CD4-positive, alpha-beta T cell treated with Interleukin-6 for 4 hours (primary cell): ENCODE measurements at places on chromosomes 13 and 19.
A peak's percentile ranks its signal among the peaks of the same experiment; 100 is the strongest.

- no peak for DNase-seq
Observed at GRCh38 chr19:38765214-38765613, 8.1 kb downstream of the LGALS7 start.

GRCh38 chr19:10887616-10888367 is 16.4 kb downstream of the CARM1 start:
- no peak for DNase-seq

GRCh38 chr19:31357315-31357673 is 8.1 kb upstream of the TSHZ3 start:
- DNase-seq = no peak

DNA sequence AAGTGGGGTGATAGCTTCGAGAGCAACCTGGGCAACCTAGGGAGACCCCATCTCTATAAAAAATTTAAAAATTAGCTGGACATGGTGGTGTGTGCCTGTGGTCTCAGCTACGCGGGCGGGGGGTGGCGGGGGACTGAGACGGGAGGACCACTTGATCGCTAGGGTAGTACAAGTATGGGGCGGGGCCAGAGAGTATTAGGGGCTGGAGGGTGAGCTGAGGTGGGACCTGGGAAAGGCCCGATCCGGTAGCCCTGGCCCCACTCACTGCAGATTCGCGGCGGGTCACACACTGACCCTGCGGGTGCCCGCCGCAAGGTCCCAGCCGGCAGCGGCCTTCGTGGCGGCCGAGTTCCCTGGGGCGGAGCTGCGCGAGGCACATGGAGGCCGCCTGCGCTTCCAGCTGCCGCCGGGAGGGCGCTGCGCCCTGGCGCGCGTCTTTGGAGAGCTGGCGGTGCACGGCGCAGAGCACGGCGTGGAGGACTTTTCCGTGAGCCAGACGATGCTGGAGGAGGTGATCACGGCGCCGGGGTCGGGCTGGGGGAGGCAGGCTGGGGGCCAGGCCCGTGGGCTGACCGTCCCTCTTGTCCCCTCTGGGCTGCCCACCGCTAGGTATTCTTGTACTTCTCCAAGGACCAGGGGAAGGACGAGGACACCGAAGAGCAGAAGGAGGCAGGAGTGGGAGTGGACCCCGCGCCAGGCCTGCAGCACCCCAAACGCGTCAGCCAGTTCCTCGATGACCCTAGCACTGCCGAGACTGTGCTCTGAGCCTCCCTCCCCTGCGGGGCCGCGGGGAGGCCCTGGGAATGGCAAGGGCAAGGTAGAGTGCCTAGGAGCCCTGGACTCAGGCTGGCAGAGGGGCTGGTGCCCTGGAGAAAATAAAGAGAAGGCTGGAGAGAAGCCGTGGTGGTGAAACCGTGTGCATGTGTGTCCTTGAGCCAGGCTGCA is 2.0 kb upstream of the ARHGAP45 start:
- peak; percentile 82 for DNase-seq

- no peak for DNase-seq
Observed at GRCh38 chr13:57569986-57570385, 61.6 kb upstream of the PCDH17 start.

- DNase-seq = no peak
Observed at GRCh38 chr19:49061445-49061844, 3.2 kb downstream of the NTF4 start.

DNA sequence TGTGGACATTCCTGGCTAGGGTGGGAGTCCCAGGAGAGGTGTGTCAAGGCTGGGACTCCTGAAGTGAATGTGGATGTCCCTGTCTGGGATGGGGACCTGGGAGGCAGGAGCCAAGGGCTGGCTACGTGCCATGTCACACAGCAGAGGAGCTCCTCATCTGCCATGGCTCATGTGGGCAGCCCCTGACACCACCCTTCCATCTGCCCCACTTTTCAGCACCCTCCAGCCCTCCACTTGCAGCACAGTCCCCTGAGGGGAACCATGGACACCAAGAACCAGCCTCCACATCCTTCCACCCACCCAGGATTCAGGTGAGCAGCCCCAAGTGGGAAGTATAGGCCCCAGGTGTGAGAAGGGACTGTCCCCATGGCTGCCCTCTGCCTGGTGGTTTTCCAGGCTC is 1.7 kb downstream of the ZNF446 start:
- DNase-seq = no peak

GRCh38 chr19:33368074-33368864 is 5.2 kb upstream of the CEBPG start:
- DNase-seq = no peak

GRCh38 chr19:32442650-32443049 is 37.1 kb downstream of the DPY19L3 start:
- no peak for DNase-seq

DNA sequence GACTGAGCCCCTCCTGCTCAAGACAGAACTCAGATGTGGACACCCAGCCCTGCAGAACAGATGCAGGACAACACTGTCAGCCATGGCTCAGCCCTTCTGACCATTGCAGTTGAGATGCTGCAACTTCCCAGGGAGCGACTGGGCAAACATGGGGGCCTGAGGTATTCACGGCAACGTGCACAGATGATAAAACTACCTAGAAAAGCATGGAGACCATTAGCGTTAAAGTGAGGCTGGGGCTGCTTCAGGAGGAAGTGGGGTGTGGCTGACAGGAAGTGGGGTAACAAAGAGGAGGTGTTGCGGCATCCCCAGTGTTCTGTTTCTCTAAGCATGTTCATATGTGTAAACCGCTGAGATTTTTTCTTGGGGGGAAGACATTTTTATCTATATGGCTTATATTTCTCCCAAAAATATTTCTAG is 1.3 kb upstream of the SIGLEC9 start:
- DNase-seq = peak; percentile 69

DNA sequence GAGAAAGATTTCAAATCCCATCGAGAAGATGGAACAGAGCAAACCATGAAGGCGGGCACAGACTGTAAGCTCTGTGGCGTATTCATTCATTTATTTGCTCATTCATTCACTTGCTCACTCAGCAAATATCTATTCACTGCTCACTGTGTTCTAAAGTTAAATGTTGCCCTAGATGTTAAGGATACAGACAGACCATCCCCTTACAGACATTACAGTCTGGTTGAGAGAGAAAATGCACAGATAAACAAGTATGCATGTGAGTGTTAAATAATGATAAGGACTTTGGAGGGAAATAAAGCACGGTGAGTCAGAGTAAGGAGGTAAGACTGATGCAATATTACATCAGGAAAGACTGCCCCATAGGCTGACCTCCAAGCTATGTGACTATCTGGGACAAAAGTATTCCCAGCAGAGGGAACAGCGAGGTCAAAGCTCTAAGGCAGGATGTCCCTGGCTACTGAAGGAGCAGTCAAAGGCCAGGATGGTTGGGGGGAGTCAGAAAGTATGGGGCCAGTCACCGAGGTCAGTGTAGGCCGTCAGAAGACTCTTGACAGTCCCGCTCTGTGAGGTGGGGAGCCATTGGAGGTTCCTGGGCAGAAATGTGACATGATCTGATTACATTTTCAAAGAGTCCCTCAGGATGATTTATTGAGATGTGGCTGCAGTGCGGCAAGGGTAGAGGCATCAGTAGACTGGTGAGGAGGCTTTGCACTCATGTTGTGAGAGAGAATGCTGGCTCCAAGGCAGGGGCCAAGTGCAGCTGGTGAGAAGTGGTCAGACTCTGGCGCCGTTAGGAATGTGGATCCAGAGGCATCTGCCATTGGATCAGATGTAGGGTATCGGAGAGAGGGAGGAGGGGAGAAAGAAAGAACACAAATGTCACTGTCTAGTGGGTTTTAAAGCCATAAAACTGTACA is 37.9 kb downstream of the MBNL2 start:
- no peak for DNase-seq

DNA sequence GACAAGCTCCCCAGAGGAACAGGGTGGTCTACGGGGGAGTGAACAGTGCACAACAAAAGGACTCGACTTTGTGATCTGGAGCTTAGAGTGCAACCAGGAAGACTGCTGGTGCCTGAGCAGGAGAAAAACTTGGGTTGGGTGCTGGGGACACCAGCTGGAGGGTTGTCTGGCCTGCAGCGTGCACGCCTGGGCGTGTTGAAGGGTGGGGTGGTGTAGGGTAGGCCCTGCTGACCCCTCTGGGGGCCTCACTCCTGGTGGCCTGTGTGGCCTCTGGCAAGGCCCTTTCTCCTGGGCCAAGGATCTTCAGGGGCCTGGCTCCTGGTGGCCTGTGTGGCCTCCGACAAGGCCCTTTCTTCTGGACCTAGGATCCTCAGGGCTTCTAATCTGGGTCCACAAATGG is 4.7 kb upstream of the RSPH6A start:
- no peak for DNase-seq

DNA sequence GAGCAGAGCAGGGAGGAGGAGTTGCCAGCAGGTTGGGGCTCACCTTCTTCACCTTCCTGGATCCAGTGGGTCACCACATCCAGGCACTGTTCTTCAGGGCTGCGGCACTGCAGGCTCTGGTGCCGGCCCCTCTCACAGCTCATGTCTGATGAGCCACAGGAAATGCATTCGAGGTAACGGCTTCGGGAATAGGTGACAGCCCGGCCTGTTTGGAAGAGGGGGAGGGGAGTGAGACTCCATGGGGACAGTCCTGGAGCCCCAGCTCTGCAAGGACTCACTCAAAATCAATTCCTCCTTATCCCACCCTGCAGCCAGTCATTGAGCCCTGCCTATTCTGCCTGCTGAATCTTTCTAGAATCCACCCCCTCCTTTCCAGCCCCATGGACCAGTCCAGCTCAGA is 13.5 kb downstream of the PLAUR start:
- no peak for DNase-seq

GRCh38 chr19:51158474-51159129 is 16.5 kb downstream of the SIGLEC7 start:
- DNase-seq = peak; percentile 79

- no peak for DNase-seq
Observed at GRCh38 chr19:58046856-58047255, 12.2 kb upstream of the ZNF135 start.

DNA sequence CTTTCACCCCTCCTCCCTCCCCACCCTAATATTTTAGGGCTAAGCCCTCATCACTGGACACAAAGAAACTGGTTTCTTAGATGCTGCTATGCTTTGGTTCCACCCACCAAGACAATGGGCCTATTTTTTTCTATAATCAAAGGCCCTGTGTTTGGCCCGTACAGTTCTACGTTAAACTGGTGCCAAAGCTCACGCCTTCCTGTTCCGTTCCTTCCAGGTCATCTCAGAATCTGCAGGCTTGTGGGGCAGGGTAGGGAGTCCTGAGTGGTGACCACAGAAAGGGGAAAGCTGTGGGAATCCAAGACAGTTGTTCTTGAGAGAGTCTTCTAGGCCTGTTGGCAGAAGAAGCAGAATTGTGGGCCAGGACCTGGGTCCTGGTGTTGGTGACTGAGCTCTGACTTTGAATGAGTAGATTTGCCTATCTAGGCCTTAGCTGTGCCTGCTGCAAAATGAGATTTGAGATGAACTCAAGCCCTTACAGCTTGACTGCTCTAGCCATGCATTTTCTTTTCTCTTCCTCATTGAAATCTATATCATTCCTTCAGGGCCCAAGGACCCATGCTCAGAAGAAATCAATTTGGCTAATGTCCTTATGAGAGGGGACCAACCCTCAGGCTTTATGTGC is 19.1 kb upstream of the CXCL17 start:
- no peak for DNase-seq

DNA sequence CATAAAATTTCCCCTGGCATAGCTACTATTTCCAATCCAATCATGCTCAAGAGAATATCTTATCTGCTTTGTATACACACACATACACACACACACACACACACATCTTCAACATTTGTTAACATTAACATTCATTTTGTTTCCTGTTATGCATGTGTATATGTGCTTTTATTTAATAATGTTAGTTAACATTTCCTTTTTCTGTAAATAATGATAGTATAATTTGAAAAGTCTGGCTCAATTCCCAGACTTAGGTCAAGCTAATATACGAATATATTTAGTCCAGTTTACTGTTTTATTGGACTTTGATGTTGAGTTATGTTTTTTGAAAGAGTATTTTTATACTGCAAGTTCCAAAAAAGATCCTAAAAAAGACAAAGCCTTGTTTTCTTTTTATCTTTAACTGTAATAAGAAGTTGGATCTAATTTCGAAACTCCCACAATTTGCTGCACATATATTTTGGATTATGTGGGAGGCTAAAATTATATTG is 1072.4 kb downstream of the EFNB2 start:
- DNase-seq = no peak

GRCh38 chr19:5360003-5360780 is 19.6 kb upstream of the PTPRS start:
- no peak for DNase-seq

- no peak for DNase-seq
Observed at GRCh38 chr13:47723898-47724297, 277.2 kb downstream of the SUCLA2 start.

DNA sequence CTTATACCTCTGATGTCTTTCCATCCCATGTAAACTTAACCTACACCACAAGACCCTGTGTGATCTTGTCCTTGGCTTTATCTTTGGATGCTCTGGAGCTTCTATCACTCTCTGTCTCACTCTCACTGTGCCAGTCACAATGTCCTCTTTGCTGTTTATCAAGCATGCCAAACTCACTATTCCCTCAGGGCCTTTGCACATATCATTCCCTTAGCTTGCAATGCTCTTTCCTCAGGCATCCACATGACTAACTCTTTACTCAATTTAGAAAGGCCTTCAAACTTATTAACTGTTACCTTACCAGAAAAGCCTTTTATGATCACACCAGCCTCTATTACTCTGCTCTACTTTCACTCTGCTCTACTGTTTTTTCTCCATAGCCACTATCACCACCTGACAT is 354.1 kb downstream of the RFC3 start:
- no peak for DNase-seq

DNA sequence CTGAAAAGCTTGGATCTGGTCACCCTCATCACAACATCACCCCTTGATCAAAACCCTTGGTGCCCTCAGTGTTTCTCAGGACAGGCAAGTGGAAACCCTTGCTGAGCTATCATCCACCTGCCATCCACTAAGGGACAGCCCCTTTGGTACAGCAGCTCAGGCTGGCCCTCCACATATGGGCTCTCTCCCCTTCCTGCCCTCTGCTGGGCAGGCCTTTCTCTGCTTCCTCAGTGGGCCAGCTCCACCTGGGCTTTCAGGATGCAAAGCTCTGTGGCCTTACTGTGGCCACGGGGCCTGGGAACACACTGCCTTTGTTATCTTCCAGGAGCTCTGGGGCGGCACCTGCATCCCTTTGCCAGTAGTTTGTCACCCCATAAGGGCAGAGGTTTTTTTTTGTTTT is 4.9 kb downstream of the SUGP1 start:
- no peak for DNase-seq

DNA sequence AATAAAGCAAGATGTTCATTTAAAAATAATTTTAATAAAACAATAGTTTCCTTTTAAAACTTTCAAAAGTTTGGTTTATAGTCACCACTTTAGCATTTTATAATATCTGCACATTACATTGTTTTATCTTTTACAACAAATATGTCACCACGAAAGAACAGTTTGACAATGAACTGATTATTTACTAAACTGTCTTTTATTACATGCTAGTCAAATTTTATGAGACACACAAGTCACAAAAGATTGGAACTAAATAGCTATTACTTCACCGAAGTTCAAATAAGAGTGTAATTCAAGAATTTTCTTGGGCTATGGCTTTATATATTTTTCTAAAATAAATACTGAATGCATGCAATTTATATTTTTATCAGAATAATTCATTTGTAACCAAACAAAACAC is 57.5 kb upstream of the EEF1AKMT1 start:
- DNase-seq = no peak
